ENCODE measurements at places on chromosomes 2 and 18. TPM values are rescaled to one million over a fixed set of nuclear protein-coding genes. Genes with fewer than 3 reads are reported as not detected.

GRCh38 chr2:38224821-38225437, 149.0 kb upstream of the CYP1B1 start:
- H3K36me3 ChIP-seq: no peaks in the 10 kb centered on the region
- no peak overlapping the region for H3K4me3 ChIP-seq
- peaks cover 13% of the 10 kb centered on the region for H3K4me1 ChIP-seq
- no peaks in the 10 kb centered on the region for H3K27me3 ChIP-seq
- DNase-seq: no peak

DNA sequence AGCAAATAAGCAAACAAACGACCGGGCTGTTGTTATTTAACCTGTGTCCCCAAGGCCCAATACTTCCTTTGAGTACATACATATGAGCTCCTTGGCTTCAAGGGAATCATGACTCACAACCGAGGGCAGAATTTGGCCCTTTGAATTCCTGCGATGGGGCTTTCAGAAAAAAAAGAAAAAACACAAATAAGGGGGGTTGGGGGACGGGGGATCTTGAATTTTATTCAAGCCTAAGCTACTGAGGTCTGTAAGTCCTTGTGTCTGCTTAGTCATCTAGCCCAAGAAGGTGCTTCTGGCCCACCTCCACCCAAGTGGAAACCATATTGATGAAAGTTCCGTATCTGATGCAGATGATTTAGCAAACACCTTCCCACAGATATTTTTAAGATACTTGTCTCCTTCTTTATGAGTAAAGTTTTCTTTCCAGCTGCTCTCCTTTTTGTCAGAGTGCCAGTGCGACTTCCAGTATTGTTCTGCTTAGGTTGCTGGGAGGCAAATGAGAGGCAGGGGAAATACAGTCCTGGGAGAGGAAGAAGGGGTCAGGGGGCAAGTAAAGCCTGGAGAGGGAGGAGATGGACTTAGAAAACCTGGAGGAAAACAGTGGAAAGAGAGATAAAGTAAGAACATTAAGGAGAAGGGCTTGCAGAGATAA, 169.6 kb downstream of the ZEB2 start:
- H3K27ac ChIP-seq: no peak overlapping the region
- H3K27me3 ChIP-seq: no peaks in the 10 kb centered on the region
- peaks cover 4% of the 10 kb centered on the region for H3K4me1 ChIP-seq
- no peaks in the 10 kb centered on the region for H3K36me3 ChIP-seq

DNA sequence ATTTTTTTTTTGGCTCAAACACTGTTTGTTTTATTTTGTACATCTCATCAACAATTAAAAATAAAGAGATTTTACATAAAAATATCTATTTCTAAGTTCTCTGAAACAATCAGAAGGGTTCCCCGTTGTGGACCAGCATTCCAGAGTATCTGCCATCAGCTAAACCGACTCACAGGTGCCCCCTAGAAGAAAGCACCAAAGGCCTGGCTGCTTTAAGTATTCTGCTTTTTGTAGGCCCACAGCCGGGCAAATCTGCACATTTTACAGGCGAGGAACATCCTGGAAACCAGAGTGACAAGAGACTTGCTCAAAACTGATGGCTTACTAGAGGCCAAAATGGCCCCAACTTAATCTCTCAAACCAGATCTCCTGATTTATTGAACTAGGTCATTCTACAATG, 82.2 kb upstream of the SETBP1 start:
- H3K27me3 ChIP-seq: no peaks in the 10 kb centered on the region
- H3K36me3 ChIP-seq: no peaks in the 10 kb centered on the region
- H3K4me3 ChIP-seq: no peak overlapping the region

GRCh38 chr2:28342081-28342967, 50.3 kb upstream of the FOSL2 start:
- H3K36me3 ChIP-seq: no peaks in the 10 kb centered on the region
- H3K4me3 ChIP-seq: no peak overlapping the region
- H3K27me3 ChIP-seq: no peaks in the 10 kb centered on the region
- H3K4me1 ChIP-seq: peaks cover 62% of the 10 kb centered on the region
- DNase-seq: no peak

- H3K4me1 ChIP-seq: no peaks in the 10 kb centered on the region
- no peak for DNase-seq
- no peaks in the 10 kb centered on the region for H3K36me3 ChIP-seq
- no peak overlapping the region for H3K4me3 ChIP-seq
- no peak overlapping the region for H3K27ac ChIP-seq
Observed at GRCh38 chr18:80006724-80007123, 18.4 kb upstream of the TXNL4A start.

DNA sequence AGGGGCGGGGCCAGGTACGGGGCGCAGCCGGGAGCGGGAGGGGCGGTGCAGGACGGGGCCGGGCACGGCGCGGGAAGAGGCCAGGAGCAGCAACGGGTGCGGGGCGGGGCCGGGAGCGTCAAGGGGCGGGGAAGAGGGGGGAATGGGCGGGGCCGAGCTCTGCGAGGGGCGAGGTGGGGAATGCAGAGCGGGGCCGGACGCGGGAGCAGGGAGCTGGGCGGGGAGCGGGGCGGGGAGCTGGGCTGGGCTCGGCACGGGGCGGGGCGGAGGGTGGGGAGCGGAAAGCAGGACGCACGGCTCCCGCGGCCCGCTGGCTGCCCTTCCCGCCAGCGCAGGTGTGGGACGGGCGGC, at the start of gene IMPA2:
Gene IMPA2 (plus strand): TSS at position 316 of the 351 bp plus-strand sequence. CDS start 163 bp downstream, outside the sequence.
- peak; percentile 95 for DNase-seq
- H3K27me3 ChIP-seq: no peaks in the 10 kb centered on the region
- H3K27ac ChIP-seq: peak within 1 kb of the TSS; percentile 97
- no peaks in the 10 kb centered on the region for H3K36me3 ChIP-seq
- H3K4me3 ChIP-seq: peak within 1 kb of the TSS; percentile 96

DNA sequence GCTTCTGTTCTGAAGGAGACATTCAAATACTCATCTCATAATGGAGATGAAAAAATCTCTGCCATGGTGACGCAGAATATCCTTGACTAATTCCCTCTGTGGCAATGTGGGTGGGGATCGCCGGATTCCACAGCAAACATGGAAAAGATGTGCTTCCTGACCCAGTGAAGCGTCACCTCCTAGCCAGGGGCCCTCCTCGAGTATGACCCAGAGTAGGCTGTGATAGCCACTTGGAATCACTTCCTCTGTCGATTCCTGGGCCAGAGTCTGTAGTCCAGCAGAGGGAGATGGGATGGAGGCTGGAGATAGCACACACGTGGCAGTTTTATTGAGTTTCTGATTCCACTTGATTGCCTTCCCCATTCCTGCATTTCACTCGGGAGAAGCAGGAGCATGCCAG, 36.8 kb downstream of the DRC1 start:
- H3K4me3 ChIP-seq: no peak overlapping the region
- no peaks in the 10 kb centered on the region for H3K36me3 ChIP-seq
- no peak overlapping the region for H3K27ac ChIP-seq
- no peaks in the 10 kb centered on the region for H3K4me1 ChIP-seq

- H3K36me3 ChIP-seq: no peaks in the 10 kb centered on the region
- H3K4me1 ChIP-seq: peaks cover 3% of the 10 kb centered on the region
- DNase-seq: no peak
- no peaks in the 10 kb centered on the region for H3K27me3 ChIP-seq
Observed at GRCh38 chr2:179274749-179275148, 10.1 kb upstream of the SESTD1 start.

GRCh38 chr2:106890606-106891005, 4.6 kb upstream of the ST6GAL2 start:
- DNase-seq: no peak
- H3K4me1 ChIP-seq: peaks cover 13% of the 10 kb centered on the region
- no peak overlapping the region for H3K4me3 ChIP-seq
- H3K27me3 ChIP-seq: peaks cover 6% of the 10 kb centered on the region

DNA sequence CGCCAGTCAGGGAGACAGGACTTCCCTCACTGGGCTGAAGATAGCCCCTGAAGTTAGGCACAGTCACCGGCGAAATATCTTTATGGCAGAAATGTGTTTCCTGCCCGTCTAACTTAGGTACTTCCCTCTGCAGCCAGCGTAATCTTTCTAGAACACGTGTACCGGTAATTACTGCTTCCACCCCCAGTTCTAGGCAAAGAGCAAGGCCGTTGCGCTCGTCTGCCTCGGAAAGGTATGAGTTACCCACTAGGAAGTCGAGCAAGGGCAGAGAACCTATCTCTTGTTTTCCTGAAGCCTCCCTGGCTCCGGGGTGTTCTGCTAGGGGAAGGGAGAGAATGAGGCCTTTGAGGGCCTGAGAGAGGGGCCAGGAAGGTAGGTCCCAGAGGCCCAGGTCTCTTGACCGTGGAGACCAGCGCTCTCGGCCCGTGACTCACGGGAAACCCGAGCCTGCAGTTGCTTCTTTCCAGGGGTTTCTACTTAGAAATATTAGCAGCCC, 70.0 kb downstream of the TWSG1 start:
- no peaks in the 10 kb centered on the region for H3K36me3 ChIP-seq
- no peaks in the 10 kb centered on the region for H3K4me1 ChIP-seq
- no peak overlapping the region for H3K4me3 ChIP-seq
- H3K27ac ChIP-seq: no peak overlapping the region
- no peaks in the 10 kb centered on the region for H3K27me3 ChIP-seq
- DNase-seq: no peak

DNA sequence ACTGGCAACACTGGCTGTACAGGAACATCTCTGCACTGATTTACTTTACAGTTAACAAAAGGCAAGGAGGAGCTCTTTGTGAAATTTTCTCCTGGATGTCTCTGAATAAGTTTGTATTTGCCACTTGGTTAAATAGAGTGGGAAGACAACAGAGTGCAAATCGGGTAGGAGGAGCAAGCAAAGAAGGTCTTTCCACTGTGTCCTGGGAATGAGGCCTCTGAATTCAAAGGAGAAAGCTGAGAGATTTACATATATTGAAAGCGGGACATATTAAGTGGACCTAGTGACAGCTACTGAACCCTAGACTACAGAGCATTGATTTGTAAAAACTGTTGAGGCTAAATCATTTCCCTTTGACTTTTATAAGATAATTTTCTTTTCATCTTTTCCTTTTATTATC, 117.4 kb upstream of the CHRNA1 start:
- no peaks in the 10 kb centered on the region for H3K27me3 ChIP-seq
- no peak overlapping the region for H3K4me3 ChIP-seq
- H3K36me3 ChIP-seq: no peaks in the 10 kb centered on the region
- H3K4me1 ChIP-seq: no peaks in the 10 kb centered on the region
- DNase-seq: no peak

DNA sequence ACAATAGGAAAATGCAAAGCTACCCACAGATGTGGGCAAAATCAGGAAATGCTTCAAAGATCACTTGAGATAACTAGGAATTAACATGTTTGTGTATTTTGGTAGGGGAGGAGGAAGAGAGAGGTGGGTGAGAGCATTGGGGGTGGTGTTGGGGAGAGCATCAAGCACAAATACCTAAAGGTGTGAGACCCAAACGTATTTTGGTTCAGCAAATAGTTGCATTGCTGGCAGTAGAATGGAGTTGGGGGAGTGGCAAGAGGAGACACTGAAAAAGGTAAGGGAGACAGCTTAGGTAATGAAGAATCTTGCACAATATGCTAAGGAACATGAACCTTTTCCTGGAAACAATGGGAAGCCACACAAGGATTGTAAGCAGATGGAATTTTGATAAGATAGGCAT, 1.5 kb upstream of the PELI1 start:
- H3K4me3 ChIP-seq: no peak overlapping the region
- no peaks in the 10 kb centered on the region for H3K36me3 ChIP-seq
- H3K4me1 ChIP-seq: peaks cover 13% of the 10 kb centered on the region
- DNase-seq: no peak
- H3K27ac ChIP-seq: no peak overlapping the region
- no peaks in the 10 kb centered on the region for H3K27me3 ChIP-seq

- no peak overlapping the region for H3K27ac ChIP-seq
- H3K27me3 ChIP-seq: no peaks in the 10 kb centered on the region
- H3K4me3 ChIP-seq: no peak overlapping the region
- H3K4me1 ChIP-seq: no peaks in the 10 kb centered on the region
- H3K36me3 ChIP-seq: no peaks in the 10 kb centered on the region
Observed at GRCh38 chr2:7127156-7127555, 209.9 kb downstream of the RNF144A start.

GRCh38 chr2:121333231-121333630, 48.2 kb upstream of the TFCP2L1 start:
- no peak overlapping the region for H3K4me3 ChIP-seq
- peaks cover 4% of the 10 kb centered on the region for H3K4me1 ChIP-seq
- no peaks in the 10 kb centered on the region for H3K27me3 ChIP-seq
- DNase-seq: no peak
- H3K36me3 ChIP-seq: no peaks in the 10 kb centered on the region

DNA sequence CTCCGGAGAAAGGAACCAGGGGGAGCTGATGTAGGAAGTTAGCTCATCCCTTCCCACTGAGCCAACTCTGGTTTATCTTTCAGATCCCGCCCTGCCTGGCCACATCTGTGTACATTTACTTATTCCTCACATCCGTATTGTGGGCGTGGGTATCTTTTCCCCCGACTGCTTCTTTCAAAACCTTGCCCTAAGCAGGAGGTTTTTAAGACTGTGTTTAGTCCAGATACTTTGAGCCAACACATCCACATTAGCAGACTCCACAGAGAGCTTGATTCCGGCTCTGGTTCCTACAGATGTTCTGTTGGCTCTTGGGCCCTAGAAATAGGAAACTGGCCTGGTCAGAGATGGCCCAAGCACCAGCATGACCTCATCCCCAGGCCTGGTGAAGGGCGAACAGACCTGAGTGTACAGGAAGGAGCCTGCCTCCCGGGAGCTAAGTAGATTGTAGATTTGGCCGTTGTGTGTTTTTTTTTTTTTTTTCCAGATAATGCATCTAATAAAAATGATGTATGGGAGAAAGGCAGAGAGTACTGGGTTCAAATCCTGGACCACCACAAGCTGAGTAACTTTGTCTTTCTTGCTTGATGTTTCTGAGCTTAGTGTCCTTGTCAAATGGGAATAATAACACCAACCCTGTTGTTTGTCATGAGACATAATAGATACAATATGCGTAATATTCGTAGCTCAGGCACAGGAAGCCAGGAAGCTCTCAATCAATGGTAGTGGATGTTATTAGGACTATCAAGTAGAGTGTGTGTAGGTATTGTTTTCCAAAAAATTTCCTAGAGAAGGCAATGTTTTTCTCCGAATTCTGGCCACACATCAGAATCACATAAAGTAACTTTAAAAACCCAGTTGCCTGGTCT, 92.3 kb downstream of the PRKCE start:
- no peak overlapping the region for H3K4me3 ChIP-seq
- peaks cover 2% of the 10 kb centered on the region for H3K4me1 ChIP-seq
- no peaks in the 10 kb centered on the region for H3K27me3 ChIP-seq
- no peaks in the 10 kb centered on the region for H3K36me3 ChIP-seq

DNA sequence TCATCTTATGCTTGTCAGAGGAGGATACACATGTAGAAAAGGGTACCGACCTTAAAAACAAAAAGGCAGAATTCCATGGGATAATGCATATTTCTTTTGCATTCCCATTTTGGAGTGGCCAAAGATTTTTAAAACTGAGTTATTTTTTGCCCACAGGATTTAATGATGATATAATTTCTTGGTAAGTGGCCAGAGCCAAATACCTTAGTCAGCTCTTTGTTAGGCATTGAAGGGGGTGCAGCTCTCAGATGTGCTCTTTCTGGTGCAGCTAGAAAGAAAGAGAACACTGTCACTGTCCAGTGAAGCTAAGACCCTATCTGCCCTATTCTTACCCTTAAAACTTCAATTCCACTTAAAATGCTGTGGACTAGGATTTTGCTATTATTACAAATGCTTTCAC, 10.8 kb downstream of the COQ10B start:
- no peaks in the 10 kb centered on the region for H3K27me3 ChIP-seq
- no peaks in the 10 kb centered on the region for H3K4me1 ChIP-seq
- DNase-seq: no peak
- H3K36me3 ChIP-seq: peaks cover 40% of the 10 kb centered on the region

ANTXR1 gene
- polyA plus RNA-seq: 0.60 TPM

CHRND gene
- polyA plus RNA-seq: not detected
